ENCODE measurements at places on chromosomes 6 and 20.

DNA sequence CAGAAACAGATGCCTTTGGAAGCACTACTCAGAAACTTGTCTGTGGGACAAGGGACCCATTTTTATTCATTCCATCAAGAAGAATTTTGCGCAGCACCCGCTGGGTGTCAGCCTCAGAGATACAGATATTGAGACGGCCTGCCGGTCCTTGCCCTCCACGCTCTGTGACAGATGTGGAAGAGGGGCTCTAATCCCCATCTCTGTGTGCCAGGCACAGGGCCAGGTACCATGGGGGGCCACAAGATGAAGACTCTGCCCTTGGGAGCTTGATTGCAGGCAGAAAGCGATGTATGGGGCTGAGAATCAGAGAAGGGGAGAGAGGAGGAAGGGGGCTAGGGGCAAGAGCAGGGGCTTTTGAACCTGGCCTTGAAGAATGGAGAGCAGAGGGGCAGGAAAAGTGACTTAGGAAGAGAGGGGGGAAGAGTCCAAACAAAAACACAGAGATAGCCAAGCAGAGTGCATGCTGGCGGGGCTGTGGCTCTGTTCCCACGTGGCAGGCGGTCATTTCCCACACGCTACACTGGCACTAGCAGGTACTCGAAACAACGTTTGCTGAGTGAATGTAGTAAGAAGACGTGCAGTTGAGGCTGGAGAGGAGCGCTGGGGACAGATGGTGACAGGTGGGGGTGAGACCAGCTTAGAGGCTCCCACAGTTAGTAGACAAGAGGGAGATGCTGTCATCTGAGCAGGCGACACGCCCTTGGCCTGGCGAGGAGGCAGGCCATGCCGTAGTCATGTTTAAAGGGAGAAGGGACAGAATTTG lies 170.3 kb upstream of the SNX9 start:
- DNase-seq = no peak

- no peak for DNase-seq
These were observed 22.2 kb downstream of the OLIG3 start for GRCh38 chr6:137471986-137472385.

GRCh38 chr20:49877386-49877921 lies 37.9 kb downstream of the SPATA2 start:
- no peak for DNase-seq

DNA sequence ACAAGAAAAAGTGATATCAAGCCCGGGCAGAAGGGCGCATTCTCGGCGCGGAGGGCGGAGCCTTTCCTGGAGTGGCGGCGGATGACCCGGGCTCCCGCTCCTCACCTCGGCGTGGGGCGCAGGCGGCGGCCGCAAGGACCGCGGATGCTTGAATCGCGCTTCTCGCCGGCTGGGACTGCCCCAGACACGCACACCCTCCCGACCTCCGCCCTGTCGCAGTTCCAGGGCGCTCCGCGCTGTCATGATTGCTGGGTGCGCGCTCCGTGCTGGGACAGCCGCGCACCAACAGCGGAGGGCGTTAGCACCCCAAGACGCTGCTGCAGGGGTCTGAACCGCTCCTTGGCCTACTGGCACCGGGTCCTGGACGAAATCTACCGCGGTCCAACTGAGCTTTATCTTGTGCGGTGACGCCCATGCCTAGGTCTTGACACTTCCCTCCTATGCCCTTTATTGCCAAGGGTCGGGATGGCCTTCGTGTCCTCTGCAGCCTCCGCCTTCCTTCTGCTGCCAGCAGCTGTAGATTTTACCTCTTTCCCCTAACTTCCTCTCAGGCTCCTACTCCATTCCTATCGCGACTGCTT lies 43.3 kb downstream of the IRAK1BP1 start:
- no peak for DNase-seq

DNA sequence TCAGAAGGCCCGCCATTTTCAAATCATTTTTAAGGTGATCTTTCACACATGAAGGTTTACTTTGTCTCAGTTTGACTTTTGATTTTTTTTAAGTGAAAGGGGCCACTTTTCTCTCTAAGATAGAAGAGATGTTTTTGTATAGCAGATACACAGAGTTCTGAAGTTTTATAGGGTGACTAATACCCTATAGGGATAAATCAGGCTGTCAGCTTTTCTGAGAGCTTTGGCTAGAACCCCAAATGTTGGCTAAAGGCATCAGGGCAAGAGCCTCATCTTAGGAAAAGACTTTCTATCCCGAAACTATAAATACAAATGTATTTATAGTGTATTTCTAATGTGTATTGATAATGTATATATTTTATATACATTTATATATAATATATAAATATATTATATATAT lies 181.4 kb downstream of the TBX18 start:
- DNase-seq = no peak

GRCh38 chr6:56949925-56950495 lies 4.9 kb upstream of the BEND6 start:
- DNase-seq = no peak

All from CD4-positive, alpha-beta T cell treated with Interleukin-1 beta for 1 hour (primary cell).